ENCODE measurements at places on chromosomes 4 and X.
A peak's percentile ranks its signal among the peaks of the same experiment; 100 is the strongest.

DNA sequence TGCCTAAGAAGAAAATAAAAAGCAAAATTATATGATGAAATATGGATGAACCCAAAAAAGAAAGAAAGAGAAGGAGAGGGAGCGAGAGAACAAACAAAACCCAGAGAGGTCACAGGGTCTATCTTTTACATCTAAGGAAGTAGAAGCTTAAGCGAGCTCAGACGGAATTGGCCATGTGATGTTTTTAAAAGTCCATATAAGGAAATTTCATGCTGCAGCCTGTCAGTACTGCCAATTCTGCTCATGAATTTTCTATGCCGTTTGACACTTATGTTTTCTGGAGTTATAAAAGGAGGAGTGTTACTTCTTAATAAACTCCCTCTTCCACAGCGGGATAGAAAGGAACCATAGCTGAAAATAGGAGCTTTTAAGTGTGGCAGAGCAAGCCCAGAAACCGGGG is 32.9 kb upstream of the DCX start:
- no peak for DNase-seq

DNA sequence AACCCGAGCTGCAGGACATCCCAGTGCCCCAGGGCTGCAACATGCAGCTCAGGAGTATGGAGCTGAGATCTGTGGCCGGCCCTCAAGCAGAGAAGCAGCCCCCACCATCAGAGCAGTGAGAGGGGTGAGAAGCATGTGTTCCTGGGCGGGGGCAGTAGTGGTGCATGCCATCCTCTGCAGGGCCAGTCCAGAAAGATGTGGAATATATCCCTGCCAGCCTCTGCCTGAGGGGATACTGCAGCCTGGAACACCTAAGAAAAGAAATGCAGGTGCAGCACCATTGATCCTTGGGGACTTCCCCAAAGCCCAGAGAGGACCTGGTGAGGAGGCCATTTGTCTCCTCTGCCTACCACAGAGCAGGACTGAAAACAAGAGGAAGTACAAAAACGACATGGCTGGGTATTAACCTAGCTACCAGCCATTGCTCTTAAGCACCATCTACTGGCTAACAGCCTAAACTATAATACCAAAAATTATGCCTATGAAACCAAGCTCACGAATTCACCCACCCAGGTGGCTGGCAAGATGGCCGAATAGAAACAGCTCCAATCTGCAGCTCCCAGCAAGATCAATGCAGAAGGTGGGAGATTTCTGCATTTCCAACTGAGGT is 158.8 kb downstream of the ADGRA3 start:
- peak; percentile 66 for DNase-seq

DNA sequence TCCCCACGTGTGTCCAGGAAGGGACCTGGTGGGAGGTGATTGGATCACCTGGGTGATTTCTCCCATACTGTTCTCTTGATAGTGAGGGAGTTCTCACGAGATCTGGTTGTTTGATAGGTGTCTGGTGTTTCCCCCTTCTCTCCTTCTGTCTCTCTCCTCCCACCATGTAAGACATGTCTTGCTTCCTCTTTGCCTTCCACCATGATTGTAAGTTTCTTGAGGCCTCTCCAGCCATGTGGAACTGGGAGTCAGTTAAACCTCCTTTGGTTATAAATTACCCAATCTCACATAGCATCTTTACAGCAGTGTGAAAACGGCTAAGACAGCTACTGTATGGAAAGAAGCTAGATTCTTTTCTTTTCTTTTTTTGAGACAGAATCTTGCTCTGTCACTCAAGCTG is 21.6 kb upstream of the FGG start:
- no peak for DNase-seq

- DNase-seq = no peak
Observed at GRCh38 chr4:161343569-161343950, 820.2 kb downstream of the FSTL5 start.

GRCh38 chr4:37439809-37440474 is 195.4 kb downstream of the NWD2 start:
- no peak for DNase-seq

GRCh38 chr4:55817691-55818090 is 1.9 kb upstream of the EXOC1L start:
- DNase-seq = no peak

DNA sequence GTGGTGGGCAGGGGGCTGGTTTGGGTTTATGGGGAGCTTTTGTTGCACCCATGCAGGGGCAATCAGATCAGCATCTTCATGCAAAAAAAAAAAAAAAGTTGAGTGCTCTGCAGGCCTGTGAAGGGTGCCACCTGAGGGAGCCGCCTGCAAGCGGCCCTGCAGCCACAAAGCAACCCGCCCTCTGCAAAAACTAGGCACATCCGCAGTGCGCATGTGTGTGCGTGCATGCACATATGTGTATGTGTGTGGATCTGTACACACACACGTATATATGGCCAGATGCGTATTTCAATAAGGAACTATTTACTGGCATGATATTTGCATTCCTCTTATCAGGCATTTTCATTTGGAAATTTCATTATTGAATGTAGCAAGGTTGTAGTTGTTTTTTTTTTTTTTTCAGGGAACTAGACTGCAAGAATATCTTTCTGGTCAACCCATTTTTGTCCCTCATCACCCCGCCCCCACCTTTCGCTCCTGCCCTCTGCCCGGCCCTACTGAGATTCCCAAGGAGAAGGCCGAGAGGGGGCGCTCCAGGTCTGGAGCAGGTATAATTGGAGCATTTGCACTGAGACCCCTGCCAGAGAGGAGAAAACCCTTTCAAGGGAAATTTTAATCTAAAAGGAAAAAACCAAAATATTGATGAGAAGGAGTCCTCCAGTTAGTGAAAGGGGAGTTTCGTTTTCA is 18.1 kb downstream of the CCNQ start:
- no peak for DNase-seq

DNA sequence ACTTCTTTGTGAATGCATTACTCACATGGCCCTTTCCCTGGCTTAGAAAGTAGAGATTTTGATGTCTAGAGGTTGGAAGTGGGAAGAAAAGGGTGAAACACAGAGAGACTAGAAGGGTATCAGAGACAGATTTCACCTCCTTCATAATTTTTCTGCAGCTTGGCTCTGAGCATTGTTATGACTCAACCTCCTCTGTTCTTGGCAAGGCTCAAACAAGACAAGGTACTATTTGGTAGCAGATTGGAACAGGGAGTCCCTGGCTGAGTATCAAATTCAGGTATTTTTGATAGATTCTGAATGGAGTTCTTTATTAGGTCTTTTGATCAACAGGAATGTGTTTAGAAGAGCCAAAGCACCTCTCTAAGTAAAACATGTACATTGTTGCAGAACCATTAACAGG is 146.3 kb upstream of the CHRDL1 start:
- DNase-seq = no peak

DNA sequence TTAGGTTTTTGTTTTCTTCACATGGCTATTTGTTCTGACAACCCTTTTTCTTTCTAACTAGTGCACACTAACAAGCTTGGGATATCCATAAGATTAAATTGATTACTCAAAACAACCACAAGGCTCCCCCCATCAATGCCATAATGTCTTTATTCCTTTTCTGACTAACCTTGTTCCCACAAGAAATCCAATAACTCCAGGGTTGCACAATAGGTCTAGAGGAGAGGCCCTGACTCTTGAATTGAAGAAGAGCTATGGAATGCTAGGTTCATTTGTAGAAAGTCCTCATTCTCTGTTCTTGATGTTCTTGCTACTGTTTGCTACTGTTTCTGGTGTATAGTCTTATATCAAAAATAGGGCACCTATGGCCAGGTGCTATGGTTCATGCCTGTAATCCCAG is 71.0 kb downstream of the PRRG1 start:
- DNase-seq = peak; percentile 25

DNA sequence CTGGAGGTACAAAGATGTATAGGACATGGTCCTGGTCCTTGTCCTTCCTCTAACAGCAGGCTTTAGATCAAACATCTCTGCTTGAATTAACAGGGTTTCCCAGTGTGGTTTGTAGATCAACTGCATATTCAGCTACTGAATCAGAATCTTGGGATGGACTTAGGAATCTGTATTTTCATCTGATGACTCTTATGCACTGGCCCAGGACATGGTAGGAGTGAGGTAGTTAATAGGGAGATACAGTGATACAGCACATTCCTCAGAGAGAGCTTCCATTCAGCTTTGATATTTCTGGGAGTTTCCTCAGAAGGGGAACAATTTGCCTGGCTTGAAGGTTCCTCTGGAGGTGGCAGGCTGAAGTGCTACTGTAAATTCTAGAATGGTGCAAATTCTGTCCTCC is 203.1 kb downstream of the LARP7 start:
- peak; percentile 6 for DNase-seq

DNA sequence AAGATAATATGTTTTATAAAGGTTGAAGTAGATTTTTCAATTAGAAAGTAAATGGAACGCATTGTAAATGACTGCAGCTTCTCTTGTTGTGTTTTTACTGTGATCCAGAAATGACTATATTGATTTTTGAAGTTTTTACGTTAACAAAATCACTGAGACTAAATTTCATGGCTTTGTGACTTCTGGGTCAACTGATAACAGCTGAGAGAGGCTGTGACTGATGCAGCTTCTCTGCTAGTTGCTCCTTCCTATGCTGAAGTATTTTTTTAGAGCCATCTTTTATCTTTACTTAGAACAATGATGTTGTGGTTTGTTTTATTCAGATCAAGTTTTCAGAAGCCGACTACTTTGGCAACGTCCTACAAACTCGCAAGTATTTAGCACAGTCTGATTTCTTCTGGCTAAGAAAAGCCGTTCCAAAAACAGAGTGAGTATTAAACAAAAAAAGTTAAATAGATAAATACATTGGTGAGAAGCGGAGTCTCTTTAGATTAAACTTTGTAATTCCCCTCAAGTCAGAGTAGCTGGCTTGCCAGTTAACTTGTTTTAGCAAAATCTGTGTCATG is 94.7 kb upstream of the CBLL2 start:
- DNase-seq = no peak

- DNase-seq = no peak
Observed at GRCh38 chrX:66009231-66009845, 30.5 kb downstream of the VSIG4 start.

DNA sequence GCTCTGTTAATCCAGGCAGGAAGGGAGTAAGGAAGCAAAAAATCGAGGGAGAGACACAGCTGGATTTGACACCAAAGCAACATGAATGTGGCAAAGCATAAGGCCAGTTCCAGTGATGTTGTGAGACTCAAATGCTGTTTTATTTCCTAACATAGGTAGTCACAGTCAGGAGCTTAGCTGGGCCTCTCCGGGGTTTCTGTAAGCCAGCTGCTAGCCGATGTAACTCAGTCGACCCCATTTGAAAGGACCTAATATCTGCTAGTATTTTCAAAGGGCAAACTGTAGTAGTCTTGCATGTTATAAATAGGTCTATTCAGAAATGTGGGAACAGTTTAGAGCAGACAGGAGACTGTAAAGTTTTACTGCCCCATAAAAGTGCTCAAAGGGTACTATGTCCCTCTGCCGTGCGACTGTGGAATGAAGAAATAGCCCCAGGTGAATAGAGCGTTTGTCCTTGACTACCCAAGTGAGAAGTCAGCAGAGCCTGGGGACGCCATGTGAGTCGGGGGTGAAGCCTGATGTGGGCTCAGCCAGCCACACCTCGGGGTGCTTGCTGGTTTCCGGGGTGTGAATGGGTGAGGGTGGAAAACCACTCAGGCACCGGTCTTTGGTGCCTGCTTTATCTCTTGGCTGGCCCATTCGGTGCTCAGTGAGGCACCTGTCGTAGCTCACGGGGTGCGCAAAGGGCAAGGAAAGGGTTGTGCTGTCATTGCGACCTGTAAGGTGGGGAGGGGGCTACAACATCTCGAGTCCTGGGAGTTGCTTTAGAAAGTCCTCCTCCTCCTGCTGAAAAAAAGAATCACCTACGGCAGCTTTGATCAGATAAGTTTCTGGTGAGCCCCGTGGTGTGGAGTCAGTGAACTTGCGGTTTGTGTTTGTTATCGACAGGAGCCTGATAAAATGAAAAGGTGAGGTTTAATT is 745 bp downstream of the TRIM2 start:
- peak; percentile 48 for DNase-seq

- no peak for DNase-seq
Observed at GRCh38 chr4:147790412-147790811, 58.5 kb downstream of the ARHGAP10 start.

GRCh38 chr4:188403272-188403671 is 264.0 kb downstream of the TRIML1 start:
- no peak for DNase-seq

DNA sequence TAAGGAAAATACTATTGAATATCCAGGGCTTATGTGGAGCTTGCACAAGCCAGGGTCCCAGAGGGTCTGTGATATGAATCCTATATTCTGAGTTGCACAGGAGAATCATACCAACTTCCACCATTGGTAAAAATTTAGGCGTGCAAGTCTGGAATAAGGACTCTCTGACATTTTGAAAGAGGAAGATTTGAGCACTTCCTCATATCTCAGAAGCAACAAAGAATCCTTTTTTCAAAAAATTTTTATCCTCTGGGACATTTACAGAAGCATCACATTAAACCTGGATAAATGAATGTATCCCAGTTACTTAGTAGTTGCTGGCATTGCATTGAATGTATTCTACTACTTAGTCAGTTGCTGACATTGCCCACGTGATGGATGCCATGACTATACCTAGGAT is 24.2 kb upstream of the CAMK2D start:
- DNase-seq = no peak
